Uterine smooth muscle cell (primary cell): ENCODE measurements at places on chromosomes 12 and 14. TPM values are rescaled to one million over a fixed set of nuclear protein-coding genes. Genes with fewer than 3 reads are reported as not detected.

The SYCP3 gene
- under 0.01 and 0.11 TPM in 2 replicates for total RNA-seq

The BDKRB2 gene
- total RNA-seq, result 43.4 and 74.1 TPM in 2 replicates

The OR6C70 gene
- not detected in 2 replicates for total RNA-seq

The PIGH gene
- total RNA-seq, result 9.2 and 12.2 TPM in 2 replicates

The OR10G3 gene
- not detected in 2 replicates for total RNA-seq

The PPP2R5C gene
- 90.4 and 117 TPM in 2 replicates for total RNA-seq

The C12orf56 gene
- 3.3 and 3.9 TPM in 2 replicates for total RNA-seq

The RPS6KL1 gene
- total RNA-seq, result 1.1 and 1.7 TPM in 2 replicates

The TAS2R20 gene
- total RNA-seq, result 3.9 and 5.8 TPM in 2 replicates

The ZFHX2 gene
- total RNA-seq, result 0.11 and 0.62 TPM in 2 replicates

The WNT1 gene
- total RNA-seq, result not detected in 2 replicates

The SMIM41 gene
- 0.11 and 0.37 TPM in 2 replicates for total RNA-seq

The BCL7A gene
- total RNA-seq, result 4.1 and 4.2 TPM in 2 replicates

The TCL1B gene
- total RNA-seq, result not detected in 2 replicates

The POU6F1 gene
- total RNA-seq, result 2.2 and 2.7 TPM in 2 replicates

The PTPRB gene
- 2.4 and 3.1 TPM in 2 replicates for total RNA-seq

The GLI1 gene
- total RNA-seq, result 2.4 and 3.1 TPM in 2 replicates

The MIPOL1 gene
- total RNA-seq, result 17.1 and 19.9 TPM in 2 replicates

The TTC6 gene
- under 0.01 TPM in 1 of 2 replicates, not detected in the other for total RNA-seq

The FGF23 gene
- not detected in 2 replicates for total RNA-seq

The RALGAPA1 gene
- 31.3 and 45.7 TPM in 2 replicates for total RNA-seq

The MDGA2 gene
- 0.11 TPM in 1 of 2 replicates, not detected in the other for total RNA-seq

The KLHL33 gene
- 0.11 and 0.12 TPM in 2 replicates for total RNA-seq

The CBLN3 gene
- 1.5 and 5.5 TPM in 2 replicates for total RNA-seq

The PCK2 gene
- total RNA-seq, result 40.1 and 60.2 TPM in 2 replicates

The FOXM1 gene
- total RNA-seq, result 5.7 and 14.3 TPM in 2 replicates

The GALNT4 gene
- 18.2 and 21.6 TPM in 2 replicates for total RNA-seq

The KRT83 gene
- total RNA-seq, result not detected in 2 replicates

The KLRC3 gene
- not detected in 2 replicates for total RNA-seq

The PRB2 gene
- not detected in 2 replicates for total RNA-seq

The LMNTD1 gene
- total RNA-seq, result 1.9 and 3.1 TPM in 2 replicates

The ALKBH2 gene
- total RNA-seq, result 21.5 and 24.2 TPM in 2 replicates

The MFAP5 gene
- 5.8 and 19.1 TPM in 2 replicates for total RNA-seq

The AGAP2 gene
- total RNA-seq, result 0.33 and 0.87 TPM in 2 replicates

The FBXW8 gene
- total RNA-seq, result 18.2 and 22.2 TPM in 2 replicates

The BMAL2 gene
- 75.5 and 111 TPM in 2 replicates for total RNA-seq

The NTF3 gene
- 0.12 TPM in 1 of 2 replicates, not detected in the other for total RNA-seq

The PIP4K2C gene
- 13.6 and 16.5 TPM in 2 replicates for total RNA-seq

The ART4 gene
- not detected in 2 replicates for total RNA-seq

The ARMH4 gene
- total RNA-seq, result 5.3 and 10.7 TPM in 2 replicates

The CLEC4E gene
- not detected in 2 replicates for total RNA-seq

The FAM234B gene
- total RNA-seq, result 5.8 and 6.7 TPM in 2 replicates

The TAS2R42 gene
- total RNA-seq, result not detected in 2 replicates

The IL26 gene
- total RNA-seq, result not detected in 2 replicates

The NEUROD4 gene
- not detected in 2 replicates for total RNA-seq

The PRKAG1 gene
- total RNA-seq, result 72.5 and 74.4 TPM in 2 replicates

The SERPINA1 gene
- 0.22 TPM in 1 of 2 replicates, not detected in the other for total RNA-seq

The RTL1 gene
- total RNA-seq, result under 0.01 TPM in 2 replicates

The MBIP gene
- total RNA-seq, result 10.0 and 12.2 TPM in 2 replicates

The SERPINA4 gene
- not detected in 2 replicates for total RNA-seq

The METTL1 gene
- total RNA-seq, result 5.2 and 7.4 TPM in 2 replicates

The GLIPR1L2 gene
- total RNA-seq, result 0.22 and 0.25 TPM in 2 replicates

The C14orf180 gene
- total RNA-seq, result not detected in 2 replicates

The RERGL gene
- total RNA-seq, result not detected in 2 replicates

The GPRC5D gene
- total RNA-seq, result not detected in 2 replicates
